Ammon's horn (tissue), 1 donor: ENCODE measurements at places on chromosomes 1 and 21.
A peak's percentile ranks its signal among the peaks of the same experiment; 100 is the strongest.

- peak; percentile 73 for DNase-seq
Measured at GRCh38 chr1:172429331-172430127, 9.0 kb downstream of the C1orf105 start.

GRCh38 chr1:54274448-54274847 lies 74.5 kb downstream of the MRPL37 start:
- DNase-seq = peak; percentile 45

- DNase-seq = no peak
Measured at GRCh38 chr1:7616076-7616832, 154.8 kb upstream of the VAMP3 start.

GRCh38 chr1:7388141-7388487 lies 383.0 kb upstream of the VAMP3 start:
- DNase-seq = peak; percentile 35

GRCh38 chr1:228919914-228920313 lies 184.6 kb downstream of the RHOU start:
- no peak for DNase-seq

GRCh38 chr1:31617916-31618746 lies 642 bp downstream of the HCRTR1 start:
- DNase-seq = no peak

DNA sequence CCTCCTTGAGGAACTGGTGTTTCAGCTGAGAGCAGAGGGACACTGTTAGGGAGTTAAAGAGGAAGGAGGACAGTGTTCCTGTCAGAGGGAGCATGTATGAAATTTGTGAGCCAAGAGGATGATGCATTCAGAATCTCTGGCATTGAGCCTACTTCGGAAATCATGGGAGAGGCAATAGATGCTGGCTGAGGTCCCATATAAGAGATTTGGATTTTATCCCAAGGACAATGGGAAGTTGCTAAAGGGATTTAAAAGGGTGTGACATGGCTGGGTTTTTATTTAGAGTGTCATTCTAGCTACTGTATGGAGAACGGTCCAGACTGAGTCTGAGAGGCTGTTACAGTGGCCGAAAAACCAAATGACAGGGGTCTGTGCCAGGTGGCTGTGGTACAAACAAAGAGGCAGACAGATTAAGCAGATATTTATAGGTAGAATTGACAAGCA lies 403.2 kb upstream of the B3GALT2 start:
- DNase-seq = peak; percentile 2

- no peak for DNase-seq
Measured at GRCh38 chr1:60898413-60898812, 183.9 kb upstream of the NFIA start.
